ENCODE measurements at places on chromosomes 11 and 22.

- DNase-seq, result no peak
Measured at GRCh38 chr11:106770489-106771085, 247.7 kb downstream of the GUCY1A2 start.

DNA sequence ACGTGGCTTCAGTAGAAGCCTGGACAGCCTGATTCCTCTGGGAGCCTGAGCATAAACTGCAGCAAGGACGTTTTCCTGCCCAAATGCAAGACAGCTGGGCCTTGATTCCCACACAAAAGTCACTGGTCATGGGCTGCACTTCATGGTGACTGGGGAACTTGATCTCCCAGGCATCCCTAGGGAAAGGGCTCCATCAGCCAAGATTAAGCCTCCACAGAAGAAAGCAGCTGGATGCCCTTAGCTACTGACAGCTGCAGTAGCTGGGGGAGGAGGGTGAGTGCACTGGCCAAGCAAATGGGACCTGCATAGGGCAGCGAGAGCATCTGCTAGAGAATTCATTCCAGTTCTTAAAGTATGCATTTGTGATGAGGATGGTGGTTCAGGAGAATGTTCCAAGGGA lies 267.4 kb upstream of the ISX start:
- DNase-seq, result no peak

GRCh38 chr22:43637275-43638260 lies 174.5 kb downstream of the EFCAB6 start:
- DNase-seq, result no peak

DNA sequence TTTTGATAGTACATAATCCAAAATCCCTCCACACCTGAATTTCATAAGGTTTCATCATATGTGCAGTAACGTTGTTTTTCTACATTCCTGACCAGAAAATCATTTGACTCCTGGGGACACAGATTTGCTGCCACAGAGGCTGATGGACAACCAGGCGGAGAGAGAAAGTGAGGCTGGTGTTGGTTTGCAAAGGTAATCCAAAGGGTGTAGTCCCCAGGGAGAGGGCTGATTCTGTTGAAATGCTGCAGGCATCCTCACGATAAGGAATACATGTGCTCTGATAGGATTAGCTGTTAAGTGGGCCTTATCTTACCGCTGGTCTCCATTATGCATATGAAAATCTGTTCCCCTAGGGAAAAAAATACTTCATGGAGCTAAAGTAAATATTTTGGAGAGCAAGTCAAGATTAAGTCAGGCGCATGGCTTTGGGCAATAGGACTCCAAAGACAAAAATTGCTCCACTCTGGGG lies 8.1 kb downstream of the APOL6 start:
- DNase-seq, result no peak

DNA sequence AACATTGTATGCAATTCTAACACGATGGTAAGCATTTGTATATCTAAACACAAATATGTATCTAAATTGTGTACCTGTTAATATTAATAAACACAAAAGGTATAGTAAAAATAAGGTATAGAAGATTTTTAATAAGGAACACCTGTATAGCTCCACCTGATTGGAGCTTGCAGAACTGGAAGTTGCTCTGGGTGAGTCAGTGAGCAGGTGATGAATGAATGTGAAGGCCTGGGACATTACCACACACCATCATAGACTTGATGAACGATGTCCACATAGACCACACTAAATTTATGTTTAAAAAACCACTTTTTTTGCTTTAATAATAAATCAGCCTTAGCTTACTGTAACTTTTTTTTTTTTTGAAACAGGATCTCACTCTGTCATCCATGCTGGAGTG lies 97.6 kb upstream of the CLMP start:
- no peak for DNase-seq
